SK-N-MC (cell line): ENCODE measurements at places on chromosomes 3 and 15.
A peak's percentile ranks its signal among the peaks of the same experiment; 100 is the strongest.

- DNase-seq = no peak
Measured at GRCh38 chr15:49712162-49712561, 91.3 kb downstream of the DTWD1 start.

- peak; percentile 30 for DNase-seq
Measured at GRCh38 chr15:100192097-100193080, 149.4 kb downstream of the ADAMTS17 start.

GRCh38 chr3:72081471-72082185 is 296.7 kb upstream of the PROK2 start:
- no peak for DNase-seq

GRCh38 chr3:69532547-69533224 is 146.8 kb upstream of the FRMD4B start:
- no peak for DNase-seq

DNA sequence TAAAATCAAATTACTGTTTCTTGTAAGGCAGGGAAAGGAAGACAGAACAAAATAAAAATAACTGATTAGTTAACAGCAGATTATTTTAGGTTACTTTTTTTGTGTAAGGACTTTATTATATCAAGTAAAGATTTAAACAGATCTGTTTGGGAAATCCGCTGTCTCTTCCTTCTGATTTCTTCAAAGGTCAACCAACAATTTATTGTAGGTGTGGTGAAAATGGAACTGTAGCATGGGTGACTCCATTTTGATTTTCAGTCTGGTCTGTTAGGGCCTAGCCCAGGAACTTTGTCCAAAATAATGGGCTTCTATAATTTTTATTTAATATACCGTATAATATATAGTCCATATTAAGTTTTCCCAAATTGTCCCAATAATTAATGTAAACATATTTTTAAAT is 13.5 kb upstream of the IDH2 start:
- no peak for DNase-seq

- no peak for DNase-seq
Measured at GRCh38 chr3:85560088-85560785, 601.4 kb downstream of the CADM2 start.

- no peak for DNase-seq
Measured at GRCh38 chr3:71724584-71725270, 475 bp downstream of the EIF4E3 start.

DNA sequence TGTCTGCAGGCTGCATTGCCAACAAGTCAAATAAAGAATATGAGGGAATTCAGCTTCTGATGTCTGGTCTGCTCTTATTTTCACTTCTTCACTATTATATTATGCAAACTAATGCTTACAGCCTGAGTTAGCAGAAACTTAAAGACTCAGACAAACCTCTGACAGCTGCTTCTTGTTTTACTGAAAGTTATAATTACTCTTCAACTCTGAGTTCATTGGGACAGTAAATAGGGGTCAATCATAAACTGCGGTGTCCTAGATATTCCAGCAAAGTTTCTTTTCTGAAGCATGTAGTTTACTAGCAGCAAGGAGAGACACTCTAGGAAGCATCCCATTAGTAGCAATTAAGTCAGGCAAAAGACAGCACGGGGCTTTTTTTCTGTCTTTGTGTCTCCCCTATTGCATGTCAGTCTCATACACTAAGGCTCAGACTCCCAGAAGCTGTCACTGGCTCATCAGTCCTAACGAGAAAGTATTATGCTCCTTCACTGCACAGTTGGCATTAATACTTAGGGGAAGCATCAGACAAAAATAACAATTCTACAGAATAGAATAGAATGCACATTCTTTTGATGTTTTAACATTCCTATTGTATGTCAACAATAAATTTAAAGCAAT is 1060.8 kb downstream of the ROBO1 start:
- DNase-seq = no peak

DNA sequence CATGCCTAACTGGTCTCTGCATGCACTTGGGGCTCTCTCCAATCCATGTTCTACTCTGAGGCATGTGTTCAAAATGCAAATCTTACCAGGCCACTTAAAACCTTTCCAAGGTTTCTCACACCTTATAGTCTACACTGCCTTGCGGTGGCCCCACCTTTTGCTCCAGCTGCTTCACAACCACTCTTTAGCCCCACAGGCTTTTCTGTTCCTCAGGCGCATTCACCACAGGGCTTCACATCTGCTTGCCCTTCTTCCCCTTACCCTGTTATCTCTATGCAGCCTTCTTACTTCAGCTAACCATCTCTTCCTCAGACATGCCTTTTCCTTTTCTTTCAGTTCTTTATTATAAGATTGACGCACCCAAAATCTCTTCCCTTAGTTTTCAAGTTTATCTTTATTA is 37.8 kb downstream of the MINDY4B start:
- DNase-seq = no peak

DNA sequence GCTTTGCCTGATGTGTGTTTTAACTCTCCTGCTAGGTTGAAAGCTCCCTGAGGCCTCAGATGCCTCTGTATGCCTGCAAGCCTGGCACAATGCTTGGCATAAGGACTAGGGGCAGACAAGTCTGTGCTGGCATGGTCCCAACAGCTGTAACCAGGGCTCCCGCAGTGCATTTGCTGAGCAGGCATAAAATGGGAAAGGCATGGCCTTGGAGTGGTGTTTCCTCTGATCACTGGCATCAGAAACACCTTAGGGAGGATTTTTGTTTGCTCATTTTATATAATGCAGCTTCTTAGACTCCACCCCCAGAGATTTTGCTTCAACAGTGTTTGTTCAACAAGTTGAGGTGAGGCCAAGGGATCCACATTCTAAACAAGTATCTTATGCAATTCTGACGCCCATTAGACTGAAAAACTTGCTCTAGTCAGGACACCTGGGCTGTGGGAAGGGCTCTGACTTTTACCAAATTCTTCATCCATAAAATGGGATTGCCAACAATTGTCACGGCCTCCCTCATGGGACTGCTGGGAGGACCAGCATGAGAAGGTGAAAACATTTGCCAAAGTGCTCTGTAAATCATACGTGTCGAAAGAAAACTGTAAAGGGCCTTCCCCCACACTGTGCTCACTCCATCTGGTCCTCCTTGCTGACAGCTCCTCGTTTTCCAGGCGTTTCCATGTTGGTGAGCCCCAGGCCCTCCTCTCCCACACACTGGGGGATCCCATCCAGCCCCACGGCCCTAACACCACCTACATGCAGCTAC is 43.1 kb downstream of the STARD5 start:
- no peak for DNase-seq

DNA sequence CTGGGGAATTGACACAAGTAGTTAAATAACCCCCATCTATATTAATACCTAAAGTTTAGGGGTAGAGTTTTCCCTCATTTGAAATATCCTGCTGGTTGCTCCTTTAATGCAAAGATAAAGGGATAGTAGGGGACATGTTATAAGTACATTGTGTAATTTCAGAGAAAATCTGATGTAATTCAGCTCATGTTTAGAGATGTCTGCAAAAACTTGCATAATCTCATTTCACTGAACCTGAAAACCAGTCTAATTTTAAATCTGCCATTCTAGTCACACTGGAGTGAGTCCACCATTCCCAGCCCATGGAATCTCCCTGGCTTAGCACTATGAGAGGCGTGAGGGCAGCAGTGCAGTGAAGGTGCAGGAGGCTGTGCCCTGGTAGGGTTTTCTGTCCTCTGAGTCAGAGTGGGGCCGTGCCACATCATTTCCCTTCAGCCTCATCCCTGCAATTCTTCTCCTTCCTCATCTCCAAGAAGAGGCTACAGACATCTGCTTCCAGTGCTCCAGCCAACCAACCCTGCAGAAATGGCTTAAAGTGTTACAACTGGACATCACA is 246.3 kb upstream of the UMPS start:
- no peak for DNase-seq

GRCh38 chr15:32908872-32909271 is 191.1 kb downstream of the GREM1 start:
- DNase-seq = no peak

GRCh38 chr3:9420850-9421549 is 23.6 kb downstream of the SETD5 start:
- no peak for DNase-seq

DNA sequence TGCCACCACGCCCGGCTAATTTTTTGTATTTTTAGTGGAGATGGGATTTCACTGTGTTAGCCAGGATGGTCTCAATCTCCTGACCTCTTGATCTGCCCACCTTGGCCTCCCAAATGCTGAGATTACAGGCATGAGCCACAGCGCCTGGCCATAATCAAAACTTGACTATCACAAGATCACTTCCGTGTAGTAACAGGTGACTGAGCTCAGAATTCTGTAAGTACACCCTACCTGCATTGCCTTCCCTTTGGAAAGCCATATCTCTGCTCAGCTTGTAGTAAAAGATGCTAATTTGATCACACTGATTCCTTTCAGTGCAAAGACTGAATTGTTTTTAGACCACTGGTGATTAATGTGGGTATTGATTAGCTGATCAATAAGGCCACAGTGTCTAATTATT is 167.1 kb downstream of the SHOX2 start:
- no peak for DNase-seq

DNA sequence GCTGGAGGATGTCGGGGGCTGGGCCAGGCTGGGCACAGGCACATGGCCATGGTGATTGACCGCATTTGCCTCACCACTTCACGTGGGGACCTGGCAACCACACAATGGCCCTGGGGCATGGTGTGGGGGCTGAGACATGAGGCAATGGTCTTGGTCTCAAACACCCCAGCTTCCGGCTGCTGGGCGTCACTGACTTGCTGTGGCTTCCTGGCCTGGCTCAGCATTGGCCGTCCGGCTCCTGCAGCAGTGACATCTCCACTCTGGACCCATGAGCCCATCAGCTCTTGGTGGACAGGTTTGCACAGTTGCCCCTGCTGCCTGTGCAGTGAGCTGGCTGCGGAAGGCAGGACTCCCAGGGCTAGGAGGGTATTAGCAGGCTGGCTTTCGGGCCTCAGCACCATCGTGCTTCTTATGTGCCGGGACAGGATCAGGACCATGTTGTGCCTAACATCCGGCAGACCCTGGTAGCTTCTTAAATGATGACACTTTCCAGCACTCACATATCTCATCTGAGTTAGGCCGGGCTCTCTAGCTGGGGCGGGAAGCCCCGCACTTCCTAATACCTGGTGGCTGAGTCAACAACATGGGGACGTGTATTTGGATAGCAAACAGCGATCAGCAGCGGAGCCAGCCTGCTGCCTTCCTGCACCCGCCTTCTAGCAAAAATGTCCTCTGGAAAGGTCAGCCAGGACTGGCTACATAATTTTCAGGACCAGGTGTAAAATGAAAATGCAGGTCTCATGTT is 34.1 kb downstream of the ZNF710 start:
- no peak for DNase-seq

DNA sequence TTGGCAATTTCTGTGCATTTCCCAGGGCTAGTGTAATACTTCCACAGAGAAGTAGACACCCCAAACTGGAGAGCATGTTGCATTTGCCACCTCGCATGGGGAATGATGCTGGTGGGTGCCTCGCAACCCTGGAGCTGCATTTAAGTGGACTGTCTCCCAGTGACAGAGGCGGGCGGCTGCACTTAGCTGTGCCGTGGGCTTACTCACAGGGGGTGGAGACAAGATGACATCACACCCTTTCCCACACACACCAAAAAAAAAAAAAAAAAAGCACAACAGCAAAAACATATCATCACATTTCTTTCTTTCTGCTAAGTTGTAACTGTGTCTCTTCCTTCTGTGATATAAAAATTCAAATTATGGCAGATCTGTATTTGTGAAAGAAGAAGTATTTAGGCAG is at the start of gene ABI3BP:
Gene ABI3BP (minus strand): TSS at position 113 of the 400 bp plus-strand sequence. CDS start 37 bp downstream, at position 76.
- peak; percentile 22 for DNase-seq

GRCh38 chr3:57637391-57637790 is 40.2 kb upstream of the ARF4 start:
- DNase-seq = no peak

GRCh38 chr15:74252291-74252690 is 16.2 kb downstream of the CCDC33 start:
- no peak for DNase-seq

DNA sequence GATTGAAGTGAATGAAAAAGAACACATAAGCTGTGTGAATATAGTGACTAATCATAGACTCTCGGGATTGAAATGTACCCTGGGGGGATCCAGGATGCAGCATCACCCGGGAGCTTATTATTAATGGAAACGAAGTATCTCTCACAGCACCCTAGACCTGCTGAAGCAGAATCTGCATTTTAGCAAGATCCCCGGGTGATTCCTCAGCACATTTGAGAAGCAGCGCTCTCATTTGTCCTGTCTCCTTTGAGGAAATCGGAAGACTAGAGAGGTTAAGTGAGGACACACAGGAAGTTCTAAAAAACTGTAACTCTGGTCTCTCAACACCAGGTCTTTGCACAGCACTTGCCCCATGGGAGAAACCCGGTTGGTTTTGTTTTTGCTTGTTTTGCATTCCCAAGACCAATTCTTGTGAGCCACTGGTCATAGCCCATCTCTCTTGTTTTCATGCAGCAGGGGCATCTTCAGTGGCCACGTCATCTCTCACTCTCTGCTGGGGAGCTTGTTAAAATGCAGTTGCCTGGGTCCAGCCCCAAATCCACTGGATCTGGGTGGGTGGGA is 30.2 kb downstream of the ZNF710 start:
- peak; percentile 66 for DNase-seq

DNA sequence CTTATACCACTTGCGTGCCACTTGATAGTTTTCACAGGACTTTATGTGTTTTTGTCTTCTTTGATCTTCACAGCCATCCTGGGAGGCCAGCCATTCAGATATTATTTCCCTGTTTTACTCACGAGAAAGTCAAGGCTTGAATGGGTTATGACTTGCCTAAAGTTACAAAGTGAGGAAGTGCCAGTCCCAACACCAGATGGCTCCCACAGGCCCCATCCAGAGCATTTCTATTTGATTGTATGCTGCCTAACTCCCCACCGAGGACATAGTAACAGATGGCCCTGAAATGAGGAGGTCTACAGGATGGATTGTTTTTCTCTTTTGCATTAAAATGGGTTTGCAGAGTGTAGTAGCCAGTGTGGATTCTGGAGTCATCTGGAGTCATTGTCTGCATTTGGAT is 74.5 kb downstream of the SPTSSB start:
- DNase-seq = no peak

DNA sequence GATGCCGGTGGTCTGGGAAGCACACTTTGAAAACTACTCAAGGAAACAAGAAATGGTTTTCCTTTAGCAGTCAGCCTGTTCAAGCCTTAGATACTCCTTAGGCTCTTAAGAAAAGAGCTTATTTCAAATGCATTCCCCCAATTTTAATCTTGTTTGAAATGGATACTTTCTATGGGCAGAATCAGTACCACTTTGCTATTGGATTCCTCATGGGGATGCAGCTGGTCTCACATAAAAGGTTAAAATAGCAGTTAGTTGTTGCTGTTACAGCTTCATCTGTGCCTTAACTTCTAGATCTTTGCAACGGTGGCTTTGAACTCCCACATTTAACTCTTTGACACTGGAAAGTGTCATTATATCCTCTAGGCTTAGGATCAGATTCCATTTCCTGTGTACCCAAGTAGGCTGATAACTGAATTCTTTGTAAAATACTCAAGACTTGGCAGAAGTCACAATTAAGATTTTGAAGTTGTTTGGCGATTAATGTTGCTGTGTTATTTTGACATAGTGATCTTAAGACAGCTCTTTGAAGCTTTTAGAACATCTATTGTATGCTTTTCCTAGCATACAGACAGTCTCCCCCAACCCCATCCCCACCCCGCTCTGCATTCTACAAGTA is 2.2 kb downstream of the THBS1 start:
- no peak for DNase-seq
